ENCODE measurements at places on chromosomes 7 and 10.

DNA sequence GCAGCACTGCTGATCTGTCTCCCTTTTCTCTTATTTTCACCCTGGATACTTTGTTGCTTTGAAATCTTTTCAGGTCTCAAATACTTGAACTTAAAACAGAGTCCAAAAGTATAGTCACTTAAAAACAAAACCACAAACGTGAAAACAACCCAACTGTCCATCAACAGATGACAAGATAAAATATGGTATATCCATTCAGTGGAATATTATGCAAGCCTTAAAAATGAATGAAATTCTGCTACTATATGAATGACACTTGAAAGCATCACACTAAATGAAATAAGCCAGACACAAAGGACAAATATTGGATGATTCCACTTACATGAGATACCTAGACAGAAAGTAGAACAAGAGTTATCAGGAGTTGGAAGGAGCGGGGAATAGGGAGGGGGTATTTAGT, 44.7 kb upstream of the EFCAB10 start:
- no peak for DNase-seq

GRCh38 chr10:128151031-128151430, 24.8 kb upstream of the MKI67 start:
- no peak for DNase-seq

DNA sequence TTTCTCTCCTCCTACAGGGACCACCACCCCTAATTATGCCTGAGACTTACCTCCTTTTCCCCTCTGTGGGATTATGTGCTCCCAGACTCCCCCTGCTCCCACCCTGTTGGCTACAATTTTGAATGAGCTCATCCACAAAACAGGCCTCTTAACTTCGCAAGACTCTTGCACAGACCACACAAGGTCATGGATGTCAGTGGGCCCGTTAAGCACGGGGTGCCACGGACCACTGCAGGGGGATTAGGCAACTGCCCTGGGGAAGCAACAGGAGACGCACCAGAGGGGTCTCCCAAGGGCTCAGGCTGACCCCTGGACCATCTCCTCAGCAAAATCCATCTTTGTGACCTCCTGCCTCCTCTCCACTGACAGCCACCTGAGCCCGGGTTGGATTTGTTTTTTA, 42.1 kb upstream of the COL13A1 start:
- no peak for DNase-seq

GRCh38 chr7:34900891-34901513, 136.3 kb downstream of the DPY19L1 start:
- DNase-seq: no peak

GRCh38 chr10:109866168-109866994, 56.9 kb downstream of the XPNPEP1 start:
- DNase-seq: no peak

Measured in CD8-positive, alpha-beta T cell (primary cell).